ENCODE measurements at places on chromosomes 4 and X.

DNA sequence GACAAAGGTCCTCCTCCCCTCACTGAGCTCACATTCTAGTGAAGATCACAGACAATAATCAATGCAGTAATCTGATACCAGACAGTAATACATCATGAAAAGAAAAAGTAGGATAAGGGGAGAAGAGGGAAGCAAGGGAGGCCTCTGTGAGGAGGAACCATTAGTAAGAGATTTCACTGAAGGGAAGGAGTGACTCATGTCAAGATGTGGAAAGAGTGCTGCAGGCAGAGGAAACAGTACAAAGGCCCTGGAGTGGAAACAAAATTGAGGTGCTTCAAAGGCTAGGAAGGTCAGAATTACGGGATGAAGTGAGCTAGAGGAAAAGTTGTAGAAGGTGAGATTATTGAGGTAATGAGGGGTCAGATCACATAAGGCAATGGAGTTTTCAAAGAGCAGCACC, 38.1 kb downstream of the LAMTOR3 start:
- DNase-seq, result no peak

- DNase-seq, result peak; percentile 49
Observed at GRCh38 chr4:98996056-98996764, 689 bp downstream of the METAP1 start.

- peak; percentile 51 for DNase-seq
Observed at GRCh38 chrX:153766871-153767673, 3.0 kb downstream of the PLXNB3 start.

DNA sequence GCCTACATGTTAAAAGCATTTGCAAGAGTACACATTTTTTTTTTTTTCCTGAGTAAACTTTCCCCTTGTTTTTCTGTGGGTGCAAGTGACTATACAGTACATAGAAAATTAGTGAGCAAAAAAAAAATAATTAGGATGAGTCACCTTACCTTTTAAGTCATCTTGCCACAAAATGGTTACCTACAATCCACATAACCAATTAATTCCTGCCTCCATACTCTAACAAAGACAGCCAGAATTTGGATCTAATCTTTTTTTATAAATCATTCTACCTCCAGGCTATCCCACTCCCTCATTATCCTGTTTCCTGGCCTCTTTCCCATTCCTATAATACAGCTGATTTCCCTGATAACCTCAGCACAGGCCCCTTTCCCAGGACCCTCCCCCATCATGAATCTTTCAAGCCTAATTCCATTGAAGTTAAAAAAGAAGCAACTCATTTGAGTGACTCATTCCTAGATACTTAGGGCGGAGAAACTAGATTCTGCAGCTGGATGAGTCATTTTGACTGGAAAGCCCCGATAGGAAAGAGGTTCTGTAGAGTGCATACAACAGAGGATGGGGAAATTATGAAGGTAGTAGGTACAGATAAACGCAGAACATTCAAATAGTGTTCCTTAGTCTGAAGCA, 128.2 kb downstream of the C4orf51 start:
- DNase-seq, result peak; percentile 87

- no peak for DNase-seq
Observed at GRCh38 chr4:119647558-119647957, 19.0 kb upstream of the PDE5A start.

- DNase-seq, result peak; percentile 27
Observed at GRCh38 chrX:13090339-13091110, 46.1 kb upstream of the FAM9C start.

DNA sequence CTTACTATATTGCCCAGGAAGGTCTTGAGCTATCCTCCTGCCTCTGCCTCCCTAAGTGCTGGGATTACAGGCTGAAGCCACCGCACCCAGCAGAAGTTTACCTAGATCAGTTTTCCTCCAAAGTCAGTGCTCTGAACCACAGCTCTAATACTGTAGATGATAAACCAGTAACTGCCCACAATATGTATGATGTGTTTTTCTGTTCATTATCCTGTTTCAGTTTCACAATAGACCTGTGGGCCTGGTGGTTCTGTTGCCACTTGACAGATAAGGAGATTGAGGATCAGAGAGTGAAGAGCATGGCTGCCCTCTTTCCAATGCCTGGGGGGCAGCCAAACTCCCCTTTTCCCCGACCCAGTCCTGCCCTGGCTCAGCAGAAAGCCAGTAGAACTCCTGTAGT, 87.0 kb downstream of the EFNB1 start:
- DNase-seq, result no peak

DNA sequence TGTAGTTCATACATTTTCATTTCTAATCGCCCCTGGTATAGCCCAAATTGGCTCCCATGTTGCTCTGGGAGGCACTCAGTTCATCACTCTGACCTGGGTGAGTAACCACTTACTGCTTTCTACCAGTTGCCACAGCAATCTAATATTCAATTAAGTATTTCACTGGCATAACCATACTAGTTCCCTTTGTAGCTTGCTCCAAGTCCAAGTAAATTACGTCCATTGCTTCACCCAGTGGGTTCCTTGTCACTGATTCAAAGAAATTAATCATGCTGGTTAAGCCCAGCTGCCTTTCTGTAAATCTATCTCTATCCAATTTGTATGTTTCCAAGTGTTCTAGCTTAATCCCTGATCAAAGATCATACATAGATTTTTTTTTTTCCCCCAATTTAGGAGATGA, 92.0 kb upstream of the CBR4 start:
- no peak for DNase-seq

- DNase-seq, result no peak
Observed at GRCh38 chr4:42480717-42481116, 83.4 kb downstream of the SHISA3 start.

- DNase-seq, result peak; percentile 20
Observed at GRCh38 chr4:182297659-182298058, 54.5 kb downstream of the TENM3 start.

GRCh38 chr4:115219862-115220261, 106.4 kb upstream of the NDST4 start:
- DNase-seq, result no peak

DNA sequence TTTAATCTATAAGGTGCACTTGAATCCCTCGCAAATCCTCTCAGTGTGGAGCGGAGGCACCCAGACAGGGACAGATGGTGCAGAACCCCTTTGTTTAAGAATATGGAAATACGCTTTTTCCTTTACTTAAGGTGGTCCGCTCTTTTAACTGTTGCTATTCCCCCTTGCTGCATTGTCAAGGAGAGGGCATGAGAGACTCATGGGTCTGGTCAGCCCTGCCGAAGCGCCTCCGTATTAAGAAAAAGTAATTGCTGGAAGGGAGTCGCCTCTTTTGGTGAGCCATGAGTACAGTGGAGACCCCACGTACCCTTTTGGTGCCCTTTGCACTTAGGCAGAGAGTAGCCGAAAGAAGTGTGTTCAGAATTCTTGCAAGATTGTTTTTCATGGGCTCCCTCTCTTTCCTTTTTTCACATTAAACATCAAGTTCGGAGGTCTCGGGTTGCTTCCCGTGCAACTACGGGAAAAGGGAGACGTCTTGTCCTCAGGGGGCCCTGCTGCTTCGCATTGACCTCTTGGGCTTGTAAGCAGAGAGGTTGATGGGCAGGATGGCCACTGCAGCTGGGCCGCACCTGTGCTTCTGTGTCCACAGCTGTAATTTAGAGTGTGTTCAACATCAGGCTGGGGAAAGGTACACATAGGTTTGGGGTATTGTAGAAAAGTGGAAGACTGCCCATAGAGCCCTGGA, 109.6 kb downstream of the SPRY1 start:
- DNase-seq, result no peak

DNA sequence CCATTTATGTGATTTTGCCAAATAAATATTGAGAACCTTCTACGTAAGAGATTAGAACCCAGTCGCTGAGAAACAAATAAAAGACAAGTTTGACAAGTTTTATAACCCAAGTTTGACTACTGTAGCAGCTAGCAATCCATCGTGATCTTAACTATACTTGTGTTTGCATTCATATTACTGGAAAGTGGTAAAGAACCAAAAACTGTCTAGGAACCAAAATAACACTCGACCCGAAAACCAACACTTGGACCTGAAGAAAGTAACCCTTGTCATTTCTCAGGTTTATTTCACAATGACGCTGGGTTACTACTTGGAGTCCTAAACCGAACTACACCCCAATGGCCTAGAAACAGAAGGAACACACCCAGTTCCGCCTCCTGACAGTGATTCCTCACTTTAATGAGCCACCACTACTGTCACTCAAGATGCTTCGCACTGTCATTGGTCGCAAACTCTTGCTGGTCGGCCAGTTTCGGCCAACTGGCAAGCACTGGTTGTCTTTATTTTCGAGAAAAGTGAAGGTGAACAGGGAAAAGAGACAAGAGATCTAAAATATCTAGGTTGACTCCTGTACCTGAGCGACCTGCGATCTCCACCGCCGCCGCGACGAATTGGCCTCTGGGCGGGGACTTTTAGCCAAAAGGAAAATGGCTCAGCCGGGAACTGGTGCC, 496 bp downstream of the FBXO8 start:
- DNase-seq, result peak; percentile 90

DNA sequence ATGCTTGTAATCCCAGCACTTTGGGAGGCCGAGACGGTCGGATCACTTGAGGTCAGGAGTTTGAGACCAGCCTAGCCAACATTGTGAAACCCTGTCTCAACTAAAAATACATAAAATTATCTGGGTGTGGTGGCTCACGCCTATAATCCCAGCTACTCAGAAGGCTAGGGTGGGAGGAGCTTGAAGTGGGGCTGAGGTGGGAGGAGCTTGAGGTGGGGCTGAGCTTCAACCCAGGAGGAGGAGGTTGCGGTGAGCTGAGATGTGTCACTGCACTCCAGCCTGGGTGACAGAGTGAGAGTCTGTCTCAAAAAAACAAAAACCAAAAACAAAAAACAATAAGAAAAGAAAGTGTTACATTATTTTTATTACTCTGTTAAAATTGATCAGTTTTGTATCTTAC, 1164.4 kb upstream of the IGFBP7 start:
- DNase-seq, result no peak

GRCh38 chrX:68499543-68500504, 973 bp downstream of the YIPF6 start:
- DNase-seq, result no peak

- DNase-seq, result no peak
Observed at GRCh38 chrX:10608099-10608498, 12.3 kb downstream of the MID1 start.

GRCh38 chr4:112403101-112403945, 106.2 kb downstream of the ALPK1 start:
- no peak for DNase-seq

DNA sequence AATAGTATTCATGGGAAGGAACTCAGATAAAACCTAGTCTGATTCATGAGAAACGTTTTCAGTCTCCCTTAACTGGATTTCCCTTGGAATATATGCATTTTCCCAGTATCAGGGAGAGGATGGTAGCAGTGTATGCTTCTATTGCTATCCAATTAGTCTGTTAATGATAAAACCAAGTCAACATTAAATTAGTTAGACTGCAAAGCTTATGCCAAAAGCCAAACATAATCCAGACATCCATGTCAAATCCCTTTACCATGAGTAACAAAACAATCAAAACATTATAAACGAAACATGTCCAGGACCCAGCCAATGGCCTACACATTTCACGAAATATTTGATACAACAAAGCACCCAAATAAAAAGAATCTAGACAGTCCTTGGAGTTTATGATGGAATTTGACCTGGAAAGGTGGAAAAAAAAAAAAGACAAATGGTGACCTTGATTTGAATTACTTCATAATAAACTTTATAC, 34.5 kb upstream of the VEGFD start:
- DNase-seq, result no peak

DNA sequence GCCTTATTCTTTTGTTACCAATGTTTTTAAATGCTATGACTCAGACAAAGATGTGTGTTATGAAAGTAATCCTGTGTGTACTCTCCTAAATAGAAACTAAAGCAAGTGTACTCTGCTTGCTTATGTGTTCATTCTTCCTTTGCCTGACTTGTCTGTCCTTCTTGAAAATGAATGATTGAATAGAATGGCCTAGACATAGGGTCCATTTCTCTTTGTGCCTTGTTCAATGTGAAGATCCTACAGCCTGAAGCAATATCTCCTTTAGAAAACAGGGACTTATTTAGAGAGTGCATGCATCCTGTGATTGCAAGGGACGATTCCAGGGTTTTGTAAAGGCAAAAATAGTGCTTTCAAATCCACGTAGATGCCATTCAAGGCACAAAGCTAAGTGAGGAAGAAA, 343.6 kb upstream of the TACR3 start:
- DNase-seq, result no peak

All from ELF-1 (cell line).